Activated CD8-positive, alpha-beta memory T cell treated with anti-CD3 and anti-CD28 coated beads, Interleukin-2, amount 50 U/mL, for 4 hours (primary cell): ENCODE measurements at places on chromosomes 4 and X.

DNA sequence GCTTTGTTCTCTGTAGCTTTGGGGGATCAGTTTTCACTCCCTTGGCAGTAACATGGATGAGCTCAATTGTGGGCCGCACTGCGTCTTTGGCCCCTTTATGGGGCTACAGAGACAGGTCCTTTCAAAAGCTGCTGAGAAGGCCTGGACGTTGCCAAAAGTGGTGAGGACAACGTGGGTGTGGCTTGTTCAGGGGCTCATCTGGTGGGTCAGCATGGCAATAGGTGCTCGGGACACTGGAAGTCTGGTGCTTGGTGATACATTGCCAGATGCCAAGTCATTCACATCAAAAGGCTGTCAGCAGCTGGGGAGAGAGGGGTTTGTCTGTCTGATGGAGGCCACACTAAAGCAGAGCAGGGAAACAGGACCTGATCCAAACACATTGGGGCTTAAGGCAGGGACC is 149.8 kb upstream of the EOLA2 start:
- DNase-seq = no peak

DNA sequence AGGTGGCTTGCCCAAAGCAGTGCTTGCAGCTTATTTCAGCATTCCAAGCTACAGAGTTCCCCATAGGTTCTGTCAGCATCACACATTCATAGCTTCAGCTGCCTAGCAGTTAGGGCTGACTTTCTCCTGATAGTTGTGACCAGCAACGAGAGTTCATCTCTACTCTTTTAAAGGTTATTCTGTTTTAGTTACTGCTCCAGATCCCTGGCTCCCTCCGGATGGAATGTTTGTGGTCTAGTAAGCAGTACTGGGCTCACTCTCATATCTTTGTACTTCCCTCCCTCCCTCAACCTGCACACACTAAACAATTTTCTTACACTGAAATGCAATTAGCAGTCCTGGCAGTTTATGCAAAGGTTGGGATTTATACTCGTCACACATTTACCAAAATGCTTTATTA is 43.9 kb downstream of the PTTG2 start:
- DNase-seq = no peak

GRCh38 chrX:2549876-2550275 is 49.1 kb upstream of the DHRSX start:
- no peak for DNase-seq

GRCh38 chrX:20139966-20140365 is 1.7 kb downstream of the EIF1AX start:
- no peak for DNase-seq

GRCh38 chr4:161546902-161547301 is 616.9 kb downstream of the FSTL5 start:
- no peak for DNase-seq

GRCh38 chrX:118536687-118537461 is 41.3 kb downstream of the DOCK11 start:
- DNase-seq = peak; percentile 31

- no peak for DNase-seq
Observed at GRCh38 chr4:27154706-27155105, 294.1 kb downstream of the STIM2 start.

GRCh38 chr4:101065935-101066485 is 281.3 kb downstream of the PPP3CA start:
- DNase-seq = no peak

GRCh38 chrX:44876086-44876485 is 3.1 kb downstream of the KDM6A start:
- no peak for DNase-seq

DNA sequence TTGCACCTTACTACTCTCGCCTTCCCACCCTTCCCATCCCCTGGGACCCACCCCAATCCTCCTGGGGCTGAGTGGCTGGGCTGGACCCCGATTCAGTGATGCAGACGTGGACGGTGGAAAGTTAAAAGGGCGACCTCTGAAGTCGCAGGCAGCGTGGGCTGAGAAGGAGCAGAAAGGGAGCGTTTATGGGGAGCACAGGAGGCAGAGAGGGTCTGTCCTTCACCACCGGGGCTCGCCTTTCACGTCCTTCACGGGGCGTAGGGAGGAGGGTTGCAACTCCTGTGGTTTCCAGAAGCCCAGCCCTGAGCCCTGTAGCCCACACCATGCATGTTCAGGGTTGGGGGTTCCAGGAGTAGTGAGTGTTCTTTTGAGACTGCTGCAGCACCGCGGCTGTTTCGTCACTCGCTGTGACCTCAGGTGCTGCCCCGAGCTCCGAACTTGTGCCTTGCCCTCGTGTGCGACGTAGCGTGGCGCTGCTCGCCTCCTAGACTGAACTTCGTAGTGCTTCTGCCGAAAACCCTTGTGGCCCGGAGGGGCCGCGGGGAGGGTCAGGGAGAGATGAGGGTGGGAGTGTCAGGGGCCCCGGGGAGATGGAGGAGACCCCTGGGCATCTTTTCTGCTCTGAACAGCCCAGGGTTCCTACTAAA is 1.6 kb downstream of the NHS start:
- DNase-seq = no peak

DNA sequence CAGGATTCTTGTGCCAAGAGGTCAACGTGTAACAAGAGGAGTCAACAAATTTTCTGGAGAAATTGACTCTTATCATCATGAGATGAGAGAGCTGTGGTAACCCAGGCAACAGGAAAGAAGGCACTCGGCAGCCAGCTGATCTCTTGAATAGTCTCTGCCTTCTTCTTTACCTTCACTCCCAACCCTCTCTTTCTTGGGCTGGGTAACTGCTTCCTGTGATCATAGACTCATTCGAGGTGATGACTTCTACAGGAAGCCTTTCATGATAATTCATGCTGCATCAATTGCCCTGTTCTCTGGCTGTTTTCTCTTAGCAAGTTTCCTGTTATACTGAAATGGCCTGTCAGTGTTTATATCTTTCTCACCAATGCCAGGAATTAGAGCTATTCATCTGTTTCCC is 70.8 kb upstream of the FSTL5 start:
- DNase-seq = no peak

- DNase-seq = no peak
Observed at GRCh38 chr4:100742045-100742444, 224.2 kb upstream of the EMCN start.

GRCh38 chr4:151833174-151833573 is 72.4 kb upstream of the GATB start:
- DNase-seq = no peak

DNA sequence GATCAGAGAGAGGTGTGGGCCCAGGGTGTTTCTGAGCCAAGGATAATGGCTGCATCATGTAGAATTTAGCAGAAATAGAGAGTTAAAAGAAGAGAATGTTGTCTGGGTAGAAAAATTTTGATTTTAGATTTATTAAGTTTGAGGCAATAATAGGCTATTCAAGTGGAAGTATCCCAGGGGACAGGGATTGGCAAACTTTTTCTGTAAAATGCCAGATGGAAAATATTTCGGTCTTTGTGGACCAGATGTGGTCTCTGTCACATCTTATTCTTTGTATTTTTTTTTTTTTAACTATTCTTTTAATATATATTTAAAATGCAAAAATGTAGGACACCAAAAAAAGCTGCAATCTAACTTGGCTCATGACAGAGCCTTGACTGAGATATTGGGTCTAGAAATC is 33.1 kb downstream of the IL15 start:
- no peak for DNase-seq

DNA sequence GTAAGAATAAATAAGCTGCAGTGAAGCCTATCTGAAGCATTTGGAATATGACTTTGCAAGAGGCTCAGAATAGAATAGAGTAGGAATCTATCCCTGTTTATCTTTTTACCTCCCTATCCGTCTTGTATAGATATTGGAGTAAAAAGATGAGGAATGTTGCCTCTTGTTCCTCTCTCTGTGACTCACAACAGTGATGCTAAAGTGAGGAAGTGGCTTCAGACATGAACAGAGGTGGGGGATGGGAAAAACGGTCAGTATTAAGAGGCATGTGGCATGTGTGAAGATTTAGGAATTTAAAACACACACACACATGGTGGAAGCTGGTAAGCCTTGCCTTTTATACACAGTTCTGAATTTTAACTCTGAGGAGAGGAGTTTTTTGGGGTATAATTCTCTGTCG is 3.8 kb upstream of the DCAF4L1 start:
- DNase-seq = no peak

DNA sequence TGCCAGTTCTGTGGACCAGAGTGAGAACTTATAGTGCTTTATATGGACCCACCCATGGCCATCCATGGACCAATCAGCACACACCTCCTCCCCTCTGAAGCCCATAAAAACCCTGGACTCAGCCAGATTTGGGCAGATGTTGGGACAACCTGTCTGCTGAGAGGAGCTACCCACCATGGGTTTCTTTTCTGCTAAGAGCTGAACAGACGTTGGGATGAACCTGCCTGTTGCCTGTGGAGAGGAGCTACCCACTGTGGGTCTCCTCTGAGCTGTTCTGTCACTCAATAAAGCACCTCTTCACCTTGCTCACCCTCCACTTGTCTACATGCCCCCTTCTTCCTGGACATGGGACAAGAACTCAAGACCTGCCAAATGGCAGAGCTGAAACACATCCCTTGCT is 9.0 kb upstream of the HSD17B11 start:
- no peak for DNase-seq

DNA sequence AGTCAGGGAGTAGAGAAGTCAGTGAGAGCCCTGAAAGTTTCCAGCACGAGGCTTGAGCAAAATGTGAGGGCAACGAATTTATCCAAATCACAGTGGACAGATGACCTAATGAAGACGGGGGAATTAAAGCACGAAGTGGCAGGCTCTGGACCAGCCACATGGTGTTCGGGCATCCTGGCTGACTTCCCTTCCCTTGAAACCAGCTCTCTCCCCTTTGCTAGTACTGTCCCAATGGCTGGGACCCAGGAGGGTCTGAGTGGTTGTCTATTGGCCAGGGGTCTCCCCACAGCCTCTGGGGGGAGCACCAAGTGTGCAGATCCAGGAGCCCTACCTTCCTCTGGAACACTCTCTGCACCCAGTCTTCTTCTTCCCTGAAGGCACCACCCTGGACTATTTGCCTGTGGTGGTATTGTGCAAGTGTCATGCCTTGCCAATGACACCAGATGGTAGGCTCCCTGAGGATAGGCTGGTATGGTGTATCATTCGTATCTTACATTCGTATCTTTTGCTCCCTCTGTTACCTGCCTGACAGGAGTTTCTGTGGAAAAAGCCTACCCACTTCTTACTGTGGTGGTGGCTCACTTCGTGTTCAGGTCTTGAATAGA is 2.1 kb downstream of the APLN start:
- DNase-seq = no peak

GRCh38 chr4:183424109-183424744 is 20.2 kb upstream of the CDKN2AIP start:
- DNase-seq = no peak

- DNase-seq = no peak
Observed at GRCh38 chr4:41957634-41958033, 22.4 kb downstream of the TMEM33 start.

- no peak for DNase-seq
Observed at GRCh38 chr4:144185086-144185485, 44.6 kb upstream of the GYPA start.

DNA sequence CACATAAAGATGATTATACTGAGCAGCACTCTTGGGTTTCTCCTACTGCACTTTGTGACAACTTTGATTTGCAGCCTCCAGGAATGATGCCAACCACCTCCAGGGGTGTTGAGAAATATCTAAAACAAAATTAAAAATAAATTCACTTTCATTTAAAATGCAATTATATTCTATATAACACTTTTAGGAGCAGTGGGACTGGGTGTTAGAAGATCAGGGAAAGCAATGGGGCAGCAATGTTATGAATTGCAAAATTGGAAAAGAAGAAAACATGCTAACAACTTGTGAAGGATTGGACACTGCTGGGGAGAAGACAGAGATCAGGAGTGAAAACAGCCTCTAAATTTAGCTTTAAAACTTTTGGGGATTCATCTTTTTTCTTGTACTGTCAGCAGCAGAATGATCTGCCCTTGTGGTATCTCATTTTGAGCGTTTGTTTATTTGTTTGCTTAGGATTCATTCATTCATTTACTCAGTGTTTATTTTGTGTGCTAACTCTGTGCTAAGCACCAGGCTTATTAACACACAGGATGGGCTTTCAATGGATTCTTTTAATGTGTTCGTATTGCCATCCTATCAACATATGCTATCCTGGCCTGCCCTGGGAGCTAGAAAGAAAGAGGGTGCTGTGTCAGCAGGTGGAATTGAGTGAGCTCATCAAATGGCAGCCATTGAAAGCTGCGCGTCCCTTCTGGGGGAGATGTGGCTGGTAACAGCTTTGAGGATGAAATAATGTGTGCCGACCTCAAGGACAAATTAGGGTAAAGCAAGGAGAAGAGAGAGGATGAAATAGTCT is 96.5 kb downstream of the FRMPD4 start:
- no peak for DNase-seq
